ENCODE measurements at places on chromosomes 4 and X.

- H3K4me3 ChIP-seq, result no peak overlapping the region
- no peak for DNase-seq
- no peaks in the 10 kb centered on the region for H3K36me3 ChIP-seq
- H3K27me3 ChIP-seq, result no peaks in the 10 kb centered on the region
- H3K4me1 ChIP-seq, result no peaks in the 10 kb centered on the region
- no peak overlapping the region for H3K27ac ChIP-seq
Measured at GRCh38 chr4:20017777-20018115, 234.0 kb upstream of the SLIT2 start.

- H3K4me3 ChIP-seq, result no peak overlapping the region
- no peak for DNase-seq
- no peaks in the 10 kb centered on the region for H3K36me3 ChIP-seq
Measured at GRCh38 chr4:168587411-168588125, 90.7 kb downstream of the PALLD start.

DNA sequence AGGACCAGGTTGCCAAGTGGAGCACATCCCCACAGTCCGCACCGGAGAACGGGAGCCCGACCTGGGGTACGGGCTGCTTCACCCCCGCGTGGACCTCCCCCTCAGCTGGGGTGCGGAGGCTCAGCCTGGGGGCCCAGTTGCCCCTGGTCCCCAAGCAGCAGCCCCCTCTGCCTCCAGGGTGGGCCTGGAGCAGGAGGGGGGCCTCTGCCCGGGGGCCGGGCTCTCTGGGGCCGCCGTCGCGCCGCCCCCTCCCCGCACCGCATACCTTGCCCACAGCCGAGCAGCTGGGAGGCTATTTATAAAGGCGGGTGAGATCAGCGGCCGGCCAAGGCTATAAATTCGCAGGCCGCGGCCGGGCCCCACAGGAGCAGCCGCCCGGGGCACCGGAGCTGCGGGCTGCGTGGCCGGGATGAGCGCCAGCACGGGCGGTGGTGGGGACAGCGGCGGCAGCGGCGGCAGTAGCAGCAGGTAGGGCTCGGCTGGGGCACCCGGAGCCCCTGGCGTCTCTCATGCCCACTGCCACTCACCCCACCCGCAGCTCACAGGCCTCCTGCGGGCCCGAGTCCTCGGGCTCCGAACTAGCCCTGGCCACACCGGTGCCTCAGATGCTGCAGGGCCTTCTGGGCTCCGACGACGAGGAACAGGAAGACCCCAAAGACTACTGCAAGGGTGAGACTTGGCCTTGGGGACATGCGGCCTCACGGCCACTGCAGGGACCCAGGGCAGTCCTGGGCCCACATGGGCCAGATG, at the start of gene SRPK3:
SRPK3 (plus strand) TSS at position 364 of the 750 bp plus-strand sequence; CDS start at position 410, 46 bp downstream.
- H3K27ac ChIP-seq, result no peak within 1 kb of the TSS
- no peaks in the 10 kb centered on the region for H3K36me3 ChIP-seq
- peaks cover 1% of the 10 kb centered on the region for H3K27me3 ChIP-seq
- no peak within 1 kb of the TSS for H3K4me3 ChIP-seq
- no peak for DNase-seq
- H3K4me1 ChIP-seq, result peaks cover 5% of the 10 kb centered on the region

DNA sequence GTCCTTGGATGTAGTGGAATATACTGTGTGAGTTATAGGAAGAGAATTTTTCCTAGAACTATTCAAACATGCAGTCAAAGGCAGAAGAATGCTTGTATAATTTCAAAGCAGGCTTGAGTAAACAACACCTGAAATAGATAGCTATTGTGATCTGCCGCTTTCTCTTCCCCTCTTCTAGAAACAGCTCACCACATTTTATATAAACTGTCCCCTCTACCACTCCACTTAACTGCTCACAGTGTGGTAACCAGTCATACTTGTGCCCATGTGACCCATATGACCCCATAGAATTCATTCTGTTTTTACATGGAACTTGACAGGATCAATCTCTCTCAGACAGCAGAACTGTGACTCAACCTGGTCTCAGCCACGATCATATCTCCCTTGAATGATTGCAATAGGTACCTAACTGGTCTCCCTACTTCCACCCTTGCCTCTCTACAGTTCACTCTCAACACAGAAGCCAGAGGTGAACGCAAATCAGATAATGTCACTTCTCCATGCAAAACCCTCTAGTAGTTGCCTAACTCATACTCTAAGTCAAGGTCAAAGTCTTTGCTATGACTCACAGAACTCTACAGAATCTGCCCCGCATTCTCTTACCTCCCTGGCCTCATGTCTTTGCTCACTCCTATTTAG, 85.6 kb upstream of the EFHC2 start:
- DNase-seq, result no peak
- H3K27ac ChIP-seq, result no peak overlapping the region
- H3K36me3 ChIP-seq, result no peaks in the 10 kb centered on the region
